ENCODE measurements at places on chromosomes 7 and 10. TPM values are rescaled to one million over a fixed set of nuclear protein-coding genes. Genes with fewer than 3 reads are reported as not detected.

DNA sequence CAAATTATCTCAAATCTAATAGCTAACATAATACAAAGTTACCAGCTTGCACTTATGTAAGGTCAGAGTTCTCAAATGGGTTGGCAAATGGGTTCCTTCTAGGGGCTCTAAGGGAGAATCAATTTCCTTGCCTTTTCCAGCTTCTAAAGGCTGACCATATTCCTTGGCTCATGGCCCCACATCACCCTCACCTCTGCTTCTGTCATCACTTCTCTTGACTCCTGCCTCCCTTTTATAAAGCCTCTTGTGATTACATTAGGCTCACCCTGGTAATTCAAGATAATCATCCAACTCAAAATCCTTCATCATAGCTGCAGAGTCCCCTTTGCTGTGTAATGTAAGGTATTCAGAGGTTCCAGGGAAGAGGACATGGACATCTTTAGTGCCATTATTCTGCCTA is 42.1 kb downstream of the CHN2 start:
- no peak overlapping the region for H3K4me3 ChIP-seq
- no peaks in the 10 kb centered on the region for H3K27me3 ChIP-seq
- H3K36me3 ChIP-seq, result no peaks in the 10 kb centered on the region
- no peak for DNase-seq

Gene COL28A1
- polyA plus RNA-seq, result 0.60 TPM

GRCh38 chr10:43304687-43305333 is 37.9 kb upstream of the RASGEF1A start:
- H3K4me3 ChIP-seq, result peak overlapping the region; percentile 19
- H3K4me1 ChIP-seq, result peaks cover 8% of the 10 kb centered on the region
- peak overlapping the region; percentile 60 for H3K27ac ChIP-seq

- H3K4me3 ChIP-seq, result no peak overlapping the region
- no peaks in the 10 kb centered on the region for H3K27me3 ChIP-seq
- no peak overlapping the region for H3K27ac ChIP-seq
- no peak for DNase-seq
- H3K36me3 ChIP-seq, result no peaks in the 10 kb centered on the region
Observed at GRCh38 chr10:120005207-120006201, 113.0 kb downstream of the SEC23IP start.

GRCh38 chr7:101826081-101826835 is 8.8 kb downstream of the CUX1 start:
- no peak overlapping the region for H3K27ac ChIP-seq
- no peaks in the 10 kb centered on the region for H3K36me3 ChIP-seq
- no peak overlapping the region for H3K4me3 ChIP-seq

Gene SCART1
- 0.99 TPM for polyA plus RNA-seq

GRCh38 chr7:46360296-46360695 is 439.2 kb upstream of the IGFBP3 start:
- DNase-seq, result no peak
- H3K4me3 ChIP-seq, result no peak overlapping the region
- no peaks in the 10 kb centered on the region for H3K36me3 ChIP-seq
- no peaks in the 10 kb centered on the region for H3K27me3 ChIP-seq
- no peaks in the 10 kb centered on the region for H3K4me1 ChIP-seq
